ENCODE measurements at places on chromosomes 2 and 18.
A peak's percentile ranks its signal among the peaks of the same experiment; 100 is the strongest.

GRCh38 chr2:188297978-188298377 is 6.3 kb downstream of the GULP1 start:
- no peak for DNase-seq

DNA sequence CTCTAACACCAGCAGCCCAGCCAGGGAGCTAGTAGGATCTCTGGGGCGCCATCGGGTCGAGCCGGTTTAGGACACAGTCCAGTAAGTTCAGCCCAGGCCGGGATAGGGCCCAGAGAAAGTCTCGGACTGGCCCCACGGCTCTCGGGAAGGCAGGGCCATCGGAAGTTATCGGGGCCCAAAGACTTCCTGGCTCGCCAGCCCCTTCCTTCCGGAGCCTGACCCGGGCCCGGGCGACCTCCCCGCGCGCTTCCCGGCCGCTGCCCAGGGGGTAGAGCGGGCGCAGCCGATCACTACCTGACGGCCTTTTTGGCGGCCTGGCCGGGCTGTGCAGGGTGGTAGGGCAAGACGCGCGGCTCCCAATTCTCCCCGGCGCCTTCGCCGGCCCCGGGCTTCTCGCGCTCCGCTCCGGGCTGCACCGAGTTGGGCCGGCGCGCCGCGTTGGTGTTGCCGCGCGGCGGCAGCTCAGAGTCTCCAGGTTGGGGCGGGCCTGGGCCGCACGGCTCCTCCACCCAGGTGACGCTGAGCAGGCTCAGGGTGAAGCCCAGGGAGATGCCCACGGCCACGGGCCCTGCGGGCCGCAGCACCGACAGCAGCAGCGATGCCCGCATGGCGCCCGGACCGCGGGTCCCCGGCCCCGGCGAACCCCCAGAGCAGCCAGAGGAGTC is 546 bp downstream of the CHPF start:
- no peak for DNase-seq

GRCh38 chr2:212595036-212595654 is 56.5 kb upstream of the ERBB4 start:
- peak; percentile 33 for DNase-seq

DNA sequence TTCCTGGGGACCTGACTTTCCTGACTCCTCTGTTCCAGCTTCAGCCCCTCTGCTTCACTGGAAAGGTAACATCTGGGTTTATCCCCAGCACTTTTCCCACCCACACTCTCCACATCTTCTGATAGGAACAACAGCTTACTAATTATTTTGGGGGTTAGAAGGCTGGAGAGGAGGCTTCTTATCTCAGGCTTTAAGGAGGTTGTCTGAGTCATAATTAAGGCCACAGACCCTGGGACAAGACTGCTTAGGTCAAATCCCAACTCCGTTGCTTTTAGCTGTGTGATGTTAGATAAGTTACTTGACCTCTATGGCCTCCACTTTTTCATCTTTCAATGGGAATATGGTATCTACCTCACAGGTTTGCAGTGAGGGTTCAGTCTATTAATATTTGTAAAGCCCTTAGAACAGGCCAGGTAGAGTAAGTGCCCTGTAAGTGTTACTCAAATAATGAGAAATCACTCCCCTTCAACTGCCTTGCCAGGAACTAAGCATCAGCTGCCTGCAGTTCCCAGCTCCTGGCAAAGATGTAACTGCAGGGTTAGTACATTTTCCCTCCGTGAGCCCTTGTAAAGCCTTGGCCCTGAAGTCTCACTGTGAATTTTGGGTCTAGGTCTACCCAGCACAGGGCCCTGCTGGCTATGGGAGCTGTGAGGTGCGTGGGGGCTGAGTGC is 123.6 kb downstream of the MTX2 start:
- DNase-seq: no peak
